ENCODE measurements at places on chromosomes 4 and X.

GRCh38 chrX:133538148-133538547 lies 122.9 kb upstream of the GPC4 start:
- DNase-seq: no peak

DNA sequence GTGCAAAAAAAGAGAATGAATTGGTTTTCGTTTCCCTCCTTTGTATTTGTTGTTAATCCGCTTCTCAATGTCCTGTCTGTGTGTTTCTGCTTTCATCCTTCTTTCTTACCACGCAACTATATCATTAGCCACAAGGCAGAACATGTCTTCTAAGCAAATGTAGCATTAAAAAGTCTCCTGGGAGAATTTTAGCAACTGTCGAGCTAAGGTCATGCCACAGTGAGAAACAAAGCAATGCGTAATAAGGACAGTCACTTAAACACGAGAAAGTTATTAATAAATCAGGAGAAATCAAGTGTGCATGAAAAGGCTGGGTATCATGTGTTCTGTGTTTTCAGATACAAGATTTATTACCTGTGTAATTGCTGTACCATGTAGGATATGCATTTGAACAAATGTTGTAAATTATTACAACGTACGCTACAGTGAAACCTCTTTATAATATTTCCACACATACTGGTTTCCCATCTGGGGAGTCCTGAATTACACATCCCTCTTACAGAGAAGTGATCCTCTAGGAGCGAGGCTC lies 890.8 kb downstream of the TRIML1 start:
- no peak for DNase-seq

DNA sequence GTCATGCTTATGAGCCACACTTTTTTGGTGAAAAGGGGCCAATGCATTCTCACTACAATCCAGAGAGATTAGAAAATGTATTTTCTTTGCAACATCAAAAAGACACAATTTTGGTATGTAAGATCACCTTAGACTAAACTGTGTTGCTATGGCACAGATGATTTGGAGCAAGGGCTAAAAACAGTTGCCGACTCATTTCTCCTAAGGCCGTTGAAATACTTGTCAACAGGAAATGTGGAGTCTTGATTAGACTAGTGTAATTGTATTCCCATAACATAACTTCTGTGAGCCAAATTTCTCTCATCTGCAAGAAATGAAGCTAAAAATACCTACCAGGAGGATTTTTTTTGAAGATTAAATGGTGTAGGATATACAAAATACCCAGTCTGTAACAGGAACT lies 2547.7 kb downstream of the ARAP2 start:
- DNase-seq: no peak

GRCh38 chr4:147103403-147103946 lies 157.8 kb upstream of the TTC29 start:
- DNase-seq: no peak

DNA sequence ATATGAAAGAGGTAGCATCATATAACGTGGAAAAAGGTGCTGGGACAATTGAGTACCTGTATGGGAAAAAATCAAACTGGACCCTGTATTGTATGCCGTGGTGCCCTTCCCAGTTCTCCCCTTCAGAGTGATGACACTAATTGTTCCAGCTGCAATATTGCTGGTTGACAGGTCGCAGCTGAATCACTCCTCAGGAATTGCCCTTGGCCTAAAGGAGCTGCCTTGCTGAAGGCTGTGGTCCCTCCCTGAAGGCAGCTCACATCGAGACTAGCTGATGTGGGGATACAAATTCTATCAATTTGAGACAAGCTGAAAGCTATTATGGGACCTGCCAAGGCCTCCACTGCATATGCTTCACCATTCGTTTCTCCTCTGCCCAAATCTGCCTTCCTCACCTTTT lies 39.3 kb upstream of the CXCL8 start:
- no peak for DNase-seq

DNA sequence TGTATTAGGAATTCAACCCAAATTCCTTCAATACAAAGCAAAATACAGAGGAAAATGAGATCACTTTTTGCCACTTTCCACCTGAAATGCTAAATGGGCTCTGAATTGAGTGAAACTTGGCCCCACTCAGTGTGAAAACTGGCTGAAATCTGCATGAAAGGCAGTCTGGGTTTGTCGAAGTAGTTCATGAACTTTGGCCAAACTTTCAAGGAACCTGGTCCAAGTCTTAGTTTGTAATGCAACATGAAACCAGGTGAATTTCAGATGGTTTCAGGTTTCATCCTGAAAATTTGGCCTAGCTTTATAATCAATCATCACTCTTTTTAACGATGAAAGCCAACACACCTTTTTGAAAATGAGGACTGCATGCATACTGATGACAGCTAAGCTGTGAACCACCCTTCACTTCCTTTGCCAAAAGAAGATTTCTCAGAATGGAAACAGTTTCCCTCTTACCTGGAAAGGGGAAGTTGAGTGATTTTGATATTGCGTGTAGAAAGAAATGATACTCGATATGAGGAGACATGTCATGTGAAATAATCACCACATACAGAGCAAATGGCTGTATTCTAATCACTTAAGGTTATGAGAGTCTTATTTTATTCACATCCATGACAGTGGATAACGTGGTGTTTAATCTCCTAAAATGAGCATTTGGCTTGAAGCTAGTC lies 209.9 kb upstream of the ETNPPL start:
- no peak for DNase-seq

DNA sequence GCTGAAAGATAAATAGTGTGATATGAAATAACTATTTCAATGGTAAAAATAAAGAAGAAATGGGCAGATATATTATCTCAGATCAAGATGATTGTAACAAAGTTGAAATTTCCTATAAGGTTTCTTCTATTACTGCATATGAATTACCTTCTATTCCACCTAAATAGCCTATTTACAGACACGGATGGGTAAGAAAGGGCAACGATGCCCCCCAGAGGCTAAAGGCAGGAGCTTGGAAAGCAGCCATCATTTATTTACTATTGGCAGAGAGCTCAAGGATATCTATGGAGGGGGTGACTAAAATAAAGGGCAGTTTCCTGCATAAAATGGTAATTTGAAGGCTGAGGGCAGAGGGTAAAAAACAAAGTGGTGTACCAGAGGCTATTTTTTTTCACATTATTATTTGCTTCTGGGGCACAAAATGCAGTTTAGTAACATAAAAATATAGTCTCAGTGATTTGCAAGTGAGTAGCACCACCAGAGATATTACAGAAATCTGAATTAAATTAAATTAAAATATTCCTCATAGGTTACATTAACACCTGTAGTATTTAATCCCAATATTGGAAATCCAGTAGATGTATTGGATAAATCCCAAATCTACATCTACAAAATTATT lies 123.1 kb downstream of the BTC start:
- peak; percentile 37 for DNase-seq

- no peak for DNase-seq
Observed at GRCh38 chrX:48776818-48777439, 9.5 kb upstream of the GATA1 start.

DNA sequence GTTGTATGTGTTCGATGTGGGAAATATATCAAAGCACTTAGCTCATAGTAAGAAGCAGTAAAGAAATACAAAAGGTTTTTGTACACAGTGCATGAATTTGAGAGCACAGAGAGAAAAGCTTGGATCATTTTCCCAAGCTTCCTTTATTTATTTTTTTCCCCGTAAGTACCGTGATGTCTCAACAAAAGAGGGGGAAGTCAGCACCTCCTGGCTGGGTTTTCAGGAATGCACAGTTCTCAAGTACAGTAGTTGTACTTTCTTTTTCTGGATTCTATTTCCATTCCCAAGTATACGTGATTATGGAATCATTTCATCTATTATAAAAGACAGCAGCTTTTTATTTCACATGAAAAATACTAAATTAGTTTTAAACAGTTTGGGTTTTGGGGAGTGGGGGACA lies 171.5 kb upstream of the EDNRA start:
- no peak for DNase-seq

DNA sequence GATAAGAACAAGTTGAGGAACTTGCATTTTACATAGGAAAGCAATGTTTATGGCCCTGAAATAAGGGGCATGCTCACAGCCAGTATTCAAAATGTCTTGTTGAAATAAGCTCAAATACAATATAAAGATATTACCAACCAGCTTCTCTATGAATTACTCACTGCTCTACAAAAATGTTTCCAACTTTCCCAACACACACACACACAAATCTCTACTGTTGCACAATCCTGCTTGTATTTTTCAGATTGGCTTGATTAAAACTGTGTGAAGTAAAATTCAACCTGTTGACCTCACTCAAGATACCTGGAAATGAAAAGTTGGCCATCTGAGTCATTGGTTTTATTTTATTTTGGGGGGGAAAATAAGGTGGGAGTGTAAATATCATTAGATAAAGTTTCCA lies 128.6 kb downstream of the CHIC2 start:
- no peak for DNase-seq

GRCh38 chrX:368811-369562 lies 17.7 kb downstream of the PPP2R3B start:
- DNase-seq: no peak

DNA sequence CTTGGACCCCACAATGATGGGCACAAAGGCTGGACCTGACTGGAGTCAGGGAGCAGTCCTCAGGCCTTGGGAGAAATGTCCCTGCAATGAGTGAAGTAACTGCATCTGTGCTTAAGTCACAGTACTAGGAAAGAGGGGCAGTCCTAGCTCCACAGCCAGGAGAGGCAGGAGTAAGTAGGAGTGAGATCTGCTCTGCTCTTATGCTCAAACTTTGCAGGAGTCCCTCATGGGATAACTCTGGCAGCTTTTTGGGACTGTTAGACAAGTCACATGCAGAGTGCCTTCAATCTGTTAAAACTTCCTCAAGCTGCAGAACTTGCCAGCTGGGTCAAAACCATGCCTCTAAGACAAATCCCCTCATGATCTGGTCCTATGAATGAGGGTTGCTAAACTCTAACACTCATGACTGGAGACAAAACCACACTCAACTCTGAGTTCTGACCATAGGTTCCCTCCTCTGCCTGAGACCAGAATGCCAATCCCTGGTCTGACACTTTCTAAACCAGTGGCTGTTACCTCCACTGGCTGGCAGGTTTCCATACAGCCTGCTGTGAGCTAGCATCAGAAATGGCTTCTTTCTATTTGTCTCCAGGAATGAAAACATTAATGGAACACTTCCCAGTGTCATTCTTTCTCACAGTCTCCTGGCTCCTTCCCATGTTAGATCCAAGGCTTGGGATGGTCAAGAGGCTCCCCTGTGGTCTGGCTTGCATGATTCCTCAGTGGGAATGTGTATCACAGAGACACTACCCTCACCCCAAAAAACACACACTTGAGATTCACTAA lies 819.3 kb downstream of the PCDH7 start:
- DNase-seq: no peak

GRCh38 chr4:176137631-176138030 lies 57.8 kb downstream of the SPATA4 start:
- no peak for DNase-seq

GRCh38 chrX:110428144-110428543 lies 69.5 kb downstream of the RTL9 start:
- no peak for DNase-seq

DNA sequence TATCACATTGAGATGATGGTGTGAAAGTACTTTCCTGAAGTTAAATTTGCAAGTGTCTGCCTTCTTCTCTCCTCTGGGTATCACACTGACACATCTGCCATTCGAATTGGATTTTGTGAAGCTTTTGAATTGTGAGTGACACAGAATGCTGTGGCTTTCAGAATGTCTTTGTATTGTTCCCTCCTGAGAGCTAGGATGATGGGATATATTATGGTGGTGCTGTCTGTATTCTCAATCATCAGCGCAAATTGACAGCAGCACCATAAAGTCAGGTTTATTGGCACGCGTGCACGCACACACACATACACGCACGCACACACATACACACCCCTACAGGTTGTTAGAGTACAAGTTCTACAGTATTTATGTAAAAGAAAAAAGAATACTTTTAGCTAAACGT lies 143.3 kb downstream of the AWAT2 start:
- no peak for DNase-seq

GRCh38 chrX:135087867-135088266 lies 32.5 kb downstream of the ETDB start:
- no peak for DNase-seq

GRCh38 chr4:150342945-150343344 lies 239.0 kb upstream of the MAB21L2 start:
- DNase-seq: no peak

DNA sequence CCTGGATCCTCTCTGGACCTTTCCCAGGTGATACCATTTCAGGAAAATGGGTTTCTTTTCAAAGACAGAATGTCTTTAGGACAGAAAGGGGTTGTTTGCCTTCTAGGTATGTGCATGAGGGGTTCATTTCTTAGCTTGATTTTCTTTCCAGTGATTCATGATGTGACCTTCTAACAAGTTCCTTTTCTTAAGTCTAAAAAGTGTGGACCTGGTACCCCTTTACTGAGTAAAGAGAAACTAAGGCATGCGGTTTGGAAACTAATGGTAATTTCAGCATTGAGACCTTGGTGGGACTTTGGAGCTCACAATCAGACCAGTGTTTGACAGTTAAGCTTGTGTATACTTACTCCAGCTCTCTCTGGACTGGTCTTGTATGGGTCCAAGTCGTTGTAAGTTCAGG lies 8.7 kb downstream of the ENOPH1 start:
- DNase-seq: no peak

- no peak for DNase-seq
Observed at GRCh38 chr4:140968371-140968770, 164.9 kb downstream of the RNF150 start.

- no peak for DNase-seq
Observed at GRCh38 chr4:188143731-188144130, 4.5 kb downstream of the TRIML1 start.

DNA sequence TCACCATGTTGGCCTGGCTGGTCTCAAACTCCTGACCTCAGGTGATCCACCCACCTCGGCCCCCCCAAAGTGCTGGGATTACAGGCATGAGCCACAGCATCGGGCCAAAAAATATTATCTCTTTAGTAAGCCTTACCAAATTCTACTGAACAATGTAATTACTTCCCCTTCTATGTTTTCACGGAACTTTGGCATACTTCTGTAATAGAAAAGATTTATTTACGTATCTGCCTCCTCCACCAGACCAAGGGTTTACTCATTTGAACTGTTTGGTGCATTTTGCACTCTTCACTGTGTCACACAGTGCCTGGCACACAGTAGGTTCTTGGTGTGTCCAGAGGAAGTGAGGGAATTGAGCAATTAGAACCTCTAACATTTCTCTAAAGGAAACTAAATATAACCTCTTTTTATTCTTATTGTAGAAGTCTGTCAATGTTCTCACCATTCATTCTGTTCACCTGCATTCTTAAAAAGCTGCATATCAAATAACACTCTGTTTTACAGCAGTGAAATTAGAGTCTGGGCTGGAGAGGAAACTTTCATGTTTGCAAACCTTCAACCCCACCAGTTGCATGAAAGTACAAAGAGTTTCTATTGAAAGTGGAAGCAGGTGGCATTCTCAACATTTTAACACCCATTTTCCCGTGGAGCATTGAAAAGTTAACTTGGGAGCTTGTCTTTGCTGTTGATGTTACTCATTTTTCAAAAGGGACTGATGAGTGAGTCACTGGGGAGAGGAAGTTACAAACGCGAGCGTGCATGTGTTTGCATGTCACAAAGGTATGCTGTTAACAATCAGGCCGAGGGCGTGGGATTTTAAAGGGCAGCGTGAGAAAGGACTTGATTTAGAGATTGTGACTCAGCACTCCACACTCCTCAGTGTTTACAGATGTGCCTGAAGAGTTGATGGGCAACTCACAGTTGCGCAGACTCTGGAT lies 314.1 kb downstream of the STK32B start:
- no peak for DNase-seq

GRCh38 chr4:173448608-173449379 lies 49.9 kb upstream of the SCRG1 start:
- DNase-seq: no peak

Data from CD4-positive, alpha-beta T cell treated with Interleukin-4 for 4 hours (primary cell).